GM23248 (cell line): ENCODE measurements at places on chromosomes 12 and 14. TPM values are rescaled to one million over a fixed set of nuclear protein-coding genes. Genes with fewer than 3 reads are reported as not detected.
A peak's percentile ranks its signal among the peaks of the same experiment; 100 is the strongest.

DNA sequence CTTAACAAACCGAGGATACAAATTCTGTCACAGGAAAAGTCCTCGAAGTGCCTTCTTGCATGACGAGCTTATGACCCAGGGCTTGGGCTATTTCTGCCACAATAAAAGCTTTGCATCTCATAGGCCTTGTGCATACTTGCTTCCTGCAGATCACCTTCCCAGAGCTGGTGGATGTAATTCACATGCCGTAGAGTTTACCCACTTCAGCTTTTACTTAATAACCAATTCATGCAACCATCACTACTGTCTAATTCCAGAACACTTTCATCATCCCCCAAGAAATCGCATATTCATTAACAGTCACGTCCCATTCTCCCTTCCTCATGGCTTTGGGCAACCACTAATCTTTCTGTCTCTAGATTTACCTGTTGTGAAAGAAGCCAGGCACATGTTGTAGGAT, 9.0 kb upstream of the BDKRB1 start:
- DNase-seq: peak; percentile 45

GRCh38 chr14:32492457-32492856, 163.4 kb downstream of the AKAP6 start:
- no peak for DNase-seq

The MAX gene
- 41.1 and 44.5 TPM in 2 replicates for total RNA-seq

DNA sequence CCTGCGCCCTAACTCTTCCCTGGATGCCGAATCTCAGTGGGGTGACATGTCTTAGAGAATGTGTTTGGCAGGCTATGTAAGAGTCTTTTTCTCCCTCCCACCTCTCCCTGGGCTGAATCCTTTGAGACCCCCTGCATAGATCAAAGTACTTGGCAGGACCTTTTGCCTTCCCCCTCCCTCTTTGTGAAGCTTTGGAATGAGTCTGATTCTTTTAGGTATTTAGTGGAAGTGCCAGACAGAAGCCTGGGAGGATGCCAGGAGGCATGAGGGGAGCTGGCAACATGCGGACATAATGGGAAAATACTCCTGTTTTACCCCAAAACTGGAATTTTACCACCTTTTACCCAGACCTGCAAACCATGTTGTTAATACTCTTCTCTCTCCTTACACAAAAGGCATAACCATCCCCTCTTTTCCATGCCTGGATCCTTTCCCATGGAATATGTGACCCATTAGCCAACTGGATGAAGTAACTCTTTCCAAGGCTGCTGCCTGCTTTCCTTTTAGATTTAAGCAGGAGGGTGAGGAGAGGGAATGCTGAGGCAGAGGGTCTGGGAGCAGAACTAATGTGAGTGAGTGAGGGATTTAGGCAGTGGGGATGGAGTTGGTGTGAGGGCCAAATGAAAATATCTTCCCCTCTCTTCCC, 41.7 kb downstream of the TTLL5 start:
- DNase-seq: peak; percentile 33

- DNase-seq: no peak
These were observed 1.8 kb downstream of the AKAP5 start for GRCh38 chr14:64467101-64467500.

The PGF gene
- total RNA-seq: 1.5 and 1.8 TPM in 2 replicates

GRCh38 chr14:65438266-65438933, 25.9 kb downstream of the FUT8 start:
- DNase-seq: no peak

- DNase-seq: no peak
These were observed 21.4 kb downstream of the SYNE3 start for GRCh38 chr14:95495076-95495475.
